ENCODE measurements at places on chromosomes 2 and 18.

DNA sequence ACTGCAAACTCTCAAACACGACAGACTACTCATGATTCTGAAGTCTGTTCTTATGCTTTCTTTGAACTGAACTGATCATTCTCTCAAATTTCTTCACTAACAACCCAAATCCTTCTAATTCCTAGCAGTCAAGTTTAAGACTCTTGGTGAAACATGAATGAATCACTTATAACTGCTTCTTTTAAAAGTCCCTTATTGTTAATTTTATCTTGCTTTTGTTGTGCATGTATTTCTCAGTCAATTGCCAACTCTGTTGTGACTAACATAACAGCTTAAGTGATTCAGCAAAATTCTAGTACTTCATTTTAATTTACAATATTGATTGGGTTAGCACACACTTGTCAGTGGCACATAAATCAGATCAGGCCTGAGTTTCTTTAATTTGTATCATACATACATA lies 357.0 kb upstream of the FSIP2 start:
- no peaks in the 10 kb centered on the region for H3K36me3 ChIP-seq

DNA sequence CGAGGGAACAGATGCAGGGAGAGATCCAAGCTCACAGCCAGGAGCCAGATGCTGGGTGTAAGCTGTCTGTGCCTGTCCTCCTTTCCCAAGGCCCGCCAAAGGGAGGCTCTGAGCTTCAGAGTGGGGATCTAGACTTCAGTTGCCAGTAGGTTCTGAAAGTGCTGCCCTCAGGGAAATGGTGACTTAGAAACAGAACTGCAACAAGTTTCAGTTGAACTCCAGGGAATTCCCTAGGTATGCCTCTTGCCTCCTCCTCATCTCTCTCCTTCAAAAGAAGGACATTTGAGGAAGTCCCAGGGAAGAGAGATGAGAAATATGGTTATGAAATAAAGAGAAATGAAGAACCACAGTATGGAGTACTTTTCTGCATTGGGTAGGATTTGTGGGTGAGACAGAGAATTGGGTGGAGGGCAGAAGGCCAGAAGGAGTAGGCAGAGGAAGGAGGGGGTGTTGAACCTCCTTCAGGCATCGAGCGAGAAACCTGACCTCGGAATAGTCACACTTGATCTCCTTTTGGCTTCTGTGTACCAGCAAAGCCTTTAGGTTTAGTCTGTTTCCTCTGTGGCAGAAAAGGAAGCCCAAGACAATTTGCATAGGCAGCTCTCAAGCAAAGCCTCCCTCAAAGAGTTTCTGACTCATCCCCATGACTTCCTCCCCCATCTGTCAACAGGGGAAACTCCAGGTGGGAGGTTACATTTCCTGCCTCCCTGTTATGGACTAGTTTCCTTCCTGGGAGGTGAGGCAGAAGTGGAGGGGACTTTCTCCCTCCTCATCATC lies 45.7 kb downstream of the QPCT start:
- no peaks in the 10 kb centered on the region for H3K36me3 ChIP-seq
- no peak overlapping the region for H3K4me3 ChIP-seq
- no peak for DNase-seq
- peaks cover 17% of the 10 kb centered on the region for H3K4me1 ChIP-seq
- H3K27ac ChIP-seq = peak overlapping the region; percentile 63

DNA sequence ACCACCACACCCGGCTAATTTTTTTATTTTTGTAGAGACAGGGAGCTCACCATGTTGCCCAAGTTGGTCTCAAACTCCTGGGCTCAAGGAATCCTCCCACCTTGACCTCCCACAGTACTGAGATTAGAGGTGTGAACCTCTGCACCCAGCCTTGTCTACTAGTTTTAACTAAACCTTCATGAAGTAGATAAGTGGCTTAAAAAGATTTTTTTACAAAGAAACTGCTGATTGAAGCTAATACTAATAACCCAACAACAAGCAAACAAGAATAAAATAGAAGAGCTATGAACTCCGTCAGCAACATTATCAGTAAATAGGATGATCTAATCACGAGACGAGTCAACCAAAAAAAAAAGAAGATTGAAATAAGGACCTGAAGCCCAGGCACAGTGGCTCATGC lies 18.8 kb downstream of the NDUFB3 start:
- no peaks in the 10 kb centered on the region for H3K27me3 ChIP-seq
- DNase-seq = no peak
- H3K4me1 ChIP-seq = no peaks in the 10 kb centered on the region
- H3K4me3 ChIP-seq = no peak overlapping the region
- H3K27ac ChIP-seq = no peak overlapping the region

GRCh38 chr2:188665727-188666304 lies 308.4 kb upstream of the COL3A1 start:
- H3K36me3 ChIP-seq = no peaks in the 10 kb centered on the region
- no peaks in the 10 kb centered on the region for H3K27me3 ChIP-seq
- no peak overlapping the region for H3K27ac ChIP-seq
- DNase-seq = no peak
- H3K4me3 ChIP-seq = no peak overlapping the region
- H3K4me1 ChIP-seq = no peaks in the 10 kb centered on the region

DNA sequence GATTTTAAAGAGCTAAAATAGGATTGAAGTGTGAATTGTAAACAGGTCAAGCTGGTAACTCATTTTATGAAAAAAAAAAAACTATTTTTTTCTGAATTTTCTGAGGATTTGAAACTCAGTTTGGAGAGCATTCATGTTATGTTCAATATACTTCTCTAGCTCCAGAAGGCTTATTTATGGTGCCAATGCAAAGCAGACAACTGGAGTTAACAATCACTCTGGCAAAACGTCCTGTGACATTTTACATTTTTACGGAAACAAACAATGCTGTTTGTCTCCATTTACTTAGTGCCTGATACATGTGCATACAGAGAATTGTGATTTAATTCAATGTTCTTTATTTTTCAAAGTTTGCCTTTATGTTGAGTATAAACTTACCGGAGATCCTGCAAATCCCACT lies 96.0 kb downstream of the COL5A2 start:
- no peak overlapping the region for H3K4me3 ChIP-seq
- no peaks in the 10 kb centered on the region for H3K4me1 ChIP-seq
- no peaks in the 10 kb centered on the region for H3K27me3 ChIP-seq
- H3K27ac ChIP-seq = no peak overlapping the region

GRCh38 chr2:230219419-230220331 lies at the start of gene SP110:
Gene SP110 (minus strand): TSS chr2:230219984. CDS start chr2:230216927, 3,057 bp downstream.
- peak within 1 kb of the TSS; percentile 71 for H3K4me3 ChIP-seq
- peaks cover 35% of the 10 kb centered on the region for H3K4me1 ChIP-seq
- DNase-seq = peak; percentile 65
- peaks cover 22% of the 10 kb centered on the region for H3K36me3 ChIP-seq
- H3K27me3 ChIP-seq = no peaks in the 10 kb centered on the region

GRCh38 chr18:79572848-79573451 lies 106.7 kb upstream of the CTDP1 start:
- H3K27me3 ChIP-seq = no peaks in the 10 kb centered on the region
- DNase-seq = no peak
- H3K27ac ChIP-seq = no peak overlapping the region
- no peak overlapping the region for H3K4me3 ChIP-seq
- peaks cover 4% of the 10 kb centered on the region for H3K36me3 ChIP-seq

GRCh38 chr2:65069439-65069824 lies 13.2 kb downstream of the CEP68 start:
- H3K4me3 ChIP-seq = no peak overlapping the region
- no peaks in the 10 kb centered on the region for H3K27me3 ChIP-seq
- H3K27ac ChIP-seq = peak overlapping the region; percentile 65
- H3K4me1 ChIP-seq = peaks cover 93% of the 10 kb centered on the region
- no peak for DNase-seq

DNA sequence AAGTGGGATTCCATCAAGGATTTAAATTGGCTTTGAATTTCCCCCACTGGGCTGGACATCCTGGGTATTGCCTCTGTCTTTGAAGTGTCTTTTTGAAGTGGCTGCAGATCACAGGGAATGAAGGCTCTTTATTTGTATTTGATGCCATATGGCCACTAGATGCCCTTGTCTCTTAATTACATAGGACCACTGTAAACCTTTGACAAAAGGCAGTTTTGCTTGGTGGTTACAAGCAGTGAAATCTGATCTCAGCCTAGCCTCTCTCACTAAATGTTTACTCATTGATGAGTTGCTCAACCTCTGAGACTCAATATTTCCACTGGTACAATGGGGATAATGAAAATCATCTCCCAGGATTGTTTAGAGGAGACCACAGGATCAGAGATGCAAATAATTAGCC lies 102.2 kb downstream of the INSIG2 start:
- peaks cover 5% of the 10 kb centered on the region for H3K27me3 ChIP-seq
- H3K4me3 ChIP-seq = no peak overlapping the region
- H3K27ac ChIP-seq = no peak overlapping the region
- peaks cover 6% of the 10 kb centered on the region for H3K4me1 ChIP-seq
- no peaks in the 10 kb centered on the region for H3K36me3 ChIP-seq

DNA sequence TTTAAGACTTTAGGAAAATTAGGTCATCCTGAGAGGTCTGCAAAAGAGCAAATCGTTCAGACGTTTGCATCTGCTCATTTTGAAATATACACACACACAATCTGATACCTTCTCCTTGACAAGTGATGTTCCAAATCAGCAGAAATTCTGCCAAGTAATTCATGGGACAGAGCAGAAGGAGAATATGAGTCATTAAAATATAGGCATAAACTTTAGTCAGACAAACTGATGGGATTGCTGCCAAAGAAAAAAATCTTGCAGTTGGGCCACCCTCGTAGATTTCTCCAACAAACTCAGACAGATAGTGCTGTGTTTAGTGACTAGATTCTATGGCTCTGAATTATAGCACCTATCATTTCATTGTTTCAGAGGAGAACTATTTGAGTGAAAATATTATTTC lies 336.3 kb downstream of the NYAP2 start:
- no peak for DNase-seq
- no peaks in the 10 kb centered on the region for H3K4me1 ChIP-seq
- H3K4me3 ChIP-seq = no peak overlapping the region
- H3K36me3 ChIP-seq = no peaks in the 10 kb centered on the region
- H3K27ac ChIP-seq = no peak overlapping the region
- no peaks in the 10 kb centered on the region for H3K27me3 ChIP-seq

DNA sequence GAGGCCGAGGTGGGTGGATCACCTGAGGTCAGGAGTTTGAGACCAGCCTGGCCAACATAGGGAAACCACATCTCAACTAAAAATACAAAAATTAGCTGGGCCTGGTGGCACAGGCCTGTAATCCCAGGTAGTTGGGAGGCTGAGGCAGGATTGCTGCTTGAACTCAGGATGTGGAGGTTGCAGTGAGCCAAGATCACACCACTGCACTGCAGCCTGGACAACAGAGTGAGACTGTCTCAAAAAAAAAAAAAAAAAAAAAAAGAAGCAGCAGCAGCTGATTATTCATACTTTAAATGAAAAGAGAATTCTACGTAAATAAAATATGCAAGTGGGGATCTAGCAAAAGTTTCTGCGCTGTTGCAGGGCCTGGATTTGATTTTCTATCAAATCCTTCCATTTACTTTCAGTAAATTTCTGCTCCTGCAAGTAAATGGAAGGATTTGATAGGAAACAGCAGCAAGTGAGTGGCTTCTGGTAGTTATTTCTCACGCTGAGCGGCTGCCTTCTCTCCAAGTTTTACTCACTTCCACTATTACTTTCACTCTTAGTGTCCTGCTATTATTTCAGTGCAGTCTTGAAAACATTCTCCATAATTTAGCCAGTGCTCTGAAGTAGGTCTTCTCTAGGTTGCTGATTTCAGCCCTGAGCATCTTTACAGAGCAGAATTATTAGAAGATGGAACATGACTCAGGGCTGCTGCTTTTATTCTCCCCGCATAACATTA lies 68.4 kb downstream of the SLC16A14 start:
- H3K36me3 ChIP-seq = no peaks in the 10 kb centered on the region
- no peak overlapping the region for H3K4me3 ChIP-seq
- H3K27ac ChIP-seq = no peak overlapping the region
- DNase-seq = no peak
- no peaks in the 10 kb centered on the region for H3K27me3 ChIP-seq
- H3K4me1 ChIP-seq = no peaks in the 10 kb centered on the region

DNA sequence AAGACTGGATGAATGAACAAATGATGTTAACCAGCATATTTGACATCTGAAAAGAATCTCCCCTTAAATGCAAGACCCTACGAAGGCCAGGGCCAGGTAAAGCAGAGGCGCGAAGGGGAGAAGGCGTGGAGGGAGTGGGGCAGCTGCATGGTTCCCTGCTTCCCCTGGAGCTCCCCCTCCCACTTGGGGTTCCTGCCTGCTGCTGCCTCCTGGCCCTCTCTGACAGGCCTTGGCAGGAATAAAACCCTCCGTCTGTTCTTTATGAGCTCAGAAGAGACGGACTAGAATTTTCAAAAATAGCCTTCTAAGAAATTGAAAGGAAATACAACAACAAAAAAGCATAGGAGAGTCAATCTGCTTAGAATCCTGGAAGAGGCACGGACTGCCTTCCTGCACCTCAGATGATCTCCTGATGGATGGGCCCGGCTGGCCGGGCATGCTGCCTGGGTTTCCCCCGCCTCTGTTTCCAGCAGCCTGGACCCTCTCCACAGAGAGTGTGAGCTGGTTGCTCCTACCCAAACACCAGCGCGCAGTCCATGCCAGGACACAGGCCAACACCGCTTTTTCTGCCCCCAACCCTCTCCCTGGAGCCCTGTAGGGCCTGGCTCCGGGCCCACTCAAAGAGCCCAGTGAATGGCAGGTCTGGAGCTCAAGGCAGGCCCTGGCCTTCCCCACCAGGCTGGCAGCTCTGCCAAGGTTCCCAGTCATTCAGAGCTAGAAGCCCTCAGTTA lies 23.9 kb downstream of the CFAP65 start:
- H3K36me3 ChIP-seq = no peaks in the 10 kb centered on the region
- no peaks in the 10 kb centered on the region for H3K4me1 ChIP-seq
- H3K27ac ChIP-seq = no peak overlapping the region

DNA sequence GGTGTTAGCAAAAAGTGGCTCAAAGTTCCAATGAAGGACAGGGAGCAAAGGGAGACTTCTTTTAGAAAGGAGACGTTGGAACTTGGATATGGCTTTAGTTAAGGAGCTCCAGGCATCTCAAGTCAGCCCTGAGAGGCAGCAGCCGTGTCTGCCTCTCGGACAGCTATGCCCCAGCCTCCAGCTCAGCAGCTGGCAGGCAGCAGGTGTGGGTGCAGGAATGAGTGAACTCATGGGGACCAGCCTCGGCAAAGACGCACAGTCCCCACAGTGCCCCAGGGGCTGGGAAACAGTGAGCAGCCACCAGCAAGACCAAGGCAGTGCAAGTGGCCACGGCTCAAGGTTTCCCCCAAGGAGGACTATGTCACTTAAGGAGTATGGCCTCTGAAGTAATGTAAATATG lies 1.6 kb upstream of the LRRFIP1 start:
- H3K36me3 ChIP-seq = no peaks in the 10 kb centered on the region
- no peak overlapping the region for H3K4me3 ChIP-seq
- peaks cover 64% of the 10 kb centered on the region for H3K4me1 ChIP-seq
- no peaks in the 10 kb centered on the region for H3K27me3 ChIP-seq
- peak overlapping the region; percentile 92 for H3K27ac ChIP-seq

- no peak overlapping the region for H3K4me3 ChIP-seq
- DNase-seq = no peak
- H3K4me1 ChIP-seq = no peaks in the 10 kb centered on the region
- H3K36me3 ChIP-seq = no peaks in the 10 kb centered on the region
Observed at GRCh38 chr18:45227001-45227742, 388.1 kb upstream of the SLC14A2 start.

GRCh38 chr18:11526675-11527074 lies 82.7 kb upstream of the SLC35G4 start:
- H3K4me1 ChIP-seq = no peaks in the 10 kb centered on the region
- no peaks in the 10 kb centered on the region for H3K36me3 ChIP-seq
- DNase-seq = no peak
- no peak overlapping the region for H3K4me3 ChIP-seq
- peaks cover 10% of the 10 kb centered on the region for H3K27me3 ChIP-seq
